ENCODE measurements at places on chromosomes 6 and 20.

GRCh38 chr6:63537201-63537958 lies 34.9 kb upstream of the LOC128125822 start:
- no peak for DNase-seq

- no peak for DNase-seq
Observed at GRCh38 chr6:110446405-110446804, 30.0 kb downstream of the SLC22A16 start.

- no peak for DNase-seq
Observed at GRCh38 chr6:144086959-144087358, 8.4 kb downstream of the SF3B5 start.

DNA sequence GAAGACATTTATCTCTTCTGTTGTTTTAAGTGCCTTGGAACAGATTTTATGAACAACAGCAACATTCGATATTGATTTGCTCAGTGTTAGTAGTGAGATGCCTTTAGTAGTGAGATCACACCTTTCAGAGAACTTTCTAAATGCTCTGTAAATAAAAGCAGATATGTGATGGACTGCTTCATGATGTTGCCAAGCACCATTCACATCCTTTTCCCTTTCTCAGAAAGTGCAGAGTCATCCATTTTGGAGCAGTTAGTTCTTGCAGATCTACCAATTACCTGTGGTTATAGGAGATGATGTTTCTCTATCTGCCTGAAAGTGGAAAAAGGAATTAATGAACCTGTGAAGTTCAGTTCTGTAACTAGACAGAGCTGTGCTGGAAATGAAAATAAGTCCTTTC lies 27.0 kb downstream of the CBFA2T2 start:
- DNase-seq: no peak

DNA sequence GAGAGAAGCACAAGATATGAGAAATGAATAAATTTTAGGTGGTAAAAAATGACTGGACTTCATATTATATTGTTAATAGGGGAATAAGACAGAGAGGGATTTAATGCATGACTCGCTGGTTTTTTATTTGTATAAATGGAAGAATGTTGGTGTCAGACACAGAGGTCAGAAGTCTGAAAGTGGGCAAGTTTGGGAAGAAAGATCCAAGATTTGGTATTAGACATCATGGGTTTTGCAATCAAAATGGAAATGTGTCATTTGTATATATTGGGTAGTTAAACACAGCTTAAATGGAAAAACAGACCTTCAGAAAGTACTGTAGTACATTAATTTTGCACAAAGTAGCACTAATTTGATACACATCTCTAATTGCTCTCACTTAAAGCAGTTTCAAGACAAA lies 96.2 kb downstream of the EYA4 start:
- no peak for DNase-seq

DNA sequence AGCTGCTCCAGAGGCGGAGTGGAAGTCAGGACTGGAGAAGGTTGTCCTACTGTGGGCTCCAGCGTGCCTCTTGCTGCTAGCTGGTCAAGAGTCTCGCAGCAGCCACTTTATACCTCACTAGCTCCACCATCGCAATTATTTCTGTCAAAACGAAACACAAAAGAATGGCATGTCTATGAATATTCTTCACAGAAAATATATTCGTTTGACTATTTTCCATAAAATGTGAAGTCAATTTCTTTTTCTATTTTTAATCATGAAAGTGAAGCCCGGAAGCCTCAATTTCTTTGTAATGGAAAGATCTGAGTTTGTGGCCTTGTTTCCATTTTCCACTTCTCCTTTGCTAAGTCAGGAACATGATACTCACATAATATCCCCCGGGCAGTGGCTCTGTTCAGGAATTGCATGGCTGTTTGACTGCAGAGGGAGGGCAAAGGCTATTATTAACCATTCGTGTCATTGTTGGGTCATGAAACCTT lies 51.7 kb downstream of the DTD1 start:
- DNase-seq: no peak

DNA sequence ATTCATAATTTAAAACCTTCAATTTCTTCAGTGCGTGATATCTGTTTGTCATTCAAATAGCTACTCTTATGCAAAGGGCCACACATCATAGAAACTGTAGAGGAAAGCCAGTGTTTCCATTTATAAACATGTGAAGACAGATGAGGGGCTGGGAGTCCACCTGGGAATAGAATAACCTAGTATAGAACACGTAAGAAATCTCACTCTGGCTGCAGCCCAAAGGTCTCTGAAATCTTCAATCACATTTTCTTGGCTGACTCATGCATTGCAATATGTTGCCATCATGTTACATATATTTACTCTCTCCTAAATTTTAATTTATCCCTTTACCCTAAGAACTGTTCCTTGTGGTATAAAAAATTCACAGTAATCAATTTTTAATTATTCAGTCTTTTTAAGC lies 123.2 kb downstream of the ELOVL4 start:
- DNase-seq: no peak

GRCh38 chr6:154956771-154957522 lies 38.2 kb upstream of the TIAM2 start:
- DNase-seq: no peak

GRCh38 chr20:52722926-52723688 lies 249.1 kb upstream of the TSHZ2 start:
- no peak for DNase-seq

- no peak for DNase-seq
Observed at GRCh38 chr20:11453430-11453829, 464.3 kb upstream of the BTBD3 start.

DNA sequence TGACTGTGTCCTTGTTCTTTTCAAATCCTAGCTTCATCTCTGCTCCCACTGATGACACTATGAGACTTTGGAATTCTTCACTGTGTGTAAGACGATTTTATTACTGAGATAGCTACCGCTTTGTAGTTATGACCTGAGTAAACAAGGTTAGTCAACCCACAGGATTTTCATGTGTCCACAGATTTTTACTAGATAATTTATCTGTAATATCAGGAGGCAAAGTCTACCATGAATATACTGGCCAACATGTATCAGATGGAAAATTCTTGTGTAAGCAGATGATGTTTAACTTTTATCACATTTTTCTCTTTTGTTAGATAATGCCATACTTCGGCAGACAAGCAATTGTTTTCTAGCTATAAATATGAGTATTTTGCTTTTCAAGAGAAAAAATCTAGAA lies 119.8 kb downstream of the SGK1 start:
- no peak for DNase-seq

GRCh38 chr6:51514748-51515402 lies 572.5 kb downstream of the PKHD1 start:
- DNase-seq: no peak

DNA sequence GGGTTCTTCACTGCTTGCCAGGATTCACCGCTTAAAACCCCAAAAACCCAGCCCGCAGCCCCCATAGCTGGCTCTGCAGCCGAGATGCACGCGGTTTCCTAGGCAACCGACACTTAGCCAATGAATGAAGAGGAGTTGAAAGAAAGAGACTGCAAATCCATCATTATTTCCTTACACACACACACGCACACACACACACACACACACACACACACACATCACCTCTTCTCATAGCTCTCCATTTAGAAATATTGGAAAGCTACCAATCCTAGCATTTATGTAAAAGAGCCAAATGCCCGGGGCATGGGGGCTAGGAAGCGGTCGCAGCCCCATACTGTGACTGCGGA lies 3.4 kb upstream of the TUBB2B start:
- no peak for DNase-seq

DNA sequence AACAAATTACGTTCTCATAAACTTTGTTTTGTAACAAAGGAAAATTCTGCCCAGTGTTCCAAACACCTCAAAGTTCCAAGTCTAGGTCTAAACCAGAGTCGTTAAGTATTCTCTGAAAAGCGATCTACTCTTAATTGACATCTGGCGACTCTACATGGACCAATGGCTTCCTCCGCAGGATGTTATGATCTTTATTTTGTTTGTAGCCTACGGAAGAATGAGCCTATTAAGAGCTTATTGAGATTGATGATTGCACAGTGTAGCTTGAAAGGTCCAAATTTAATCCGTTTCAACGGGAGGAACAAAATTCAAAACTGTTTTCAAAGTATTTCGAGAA lies 61.1 kb downstream of the FAM217A start:
- DNase-seq: no peak

- DNase-seq: no peak
Observed at GRCh38 chr6:105664931-105665330, 262.0 kb upstream of the PREP start.

DNA sequence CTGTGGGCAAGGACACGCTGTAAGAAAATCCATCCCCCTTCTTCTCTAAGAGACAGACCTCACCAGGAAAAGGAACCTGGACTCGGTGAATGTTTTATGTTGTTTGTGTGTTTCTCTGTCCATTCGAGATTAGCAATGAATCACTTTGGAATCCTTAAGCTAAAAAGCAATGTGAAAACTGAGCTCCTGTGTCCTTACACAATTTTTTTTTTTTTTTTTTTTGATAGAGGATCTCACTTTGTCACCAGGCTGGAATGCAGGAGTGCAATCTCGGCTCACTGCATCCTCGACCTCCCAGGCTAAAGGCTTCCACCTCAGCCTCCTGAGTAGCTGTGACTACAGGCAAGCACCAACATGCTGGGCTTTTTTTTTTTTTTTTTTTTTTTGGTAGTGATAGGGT lies 32.1 kb downstream of the BFSP1 start:
- DNase-seq: peak; percentile 40

DNA sequence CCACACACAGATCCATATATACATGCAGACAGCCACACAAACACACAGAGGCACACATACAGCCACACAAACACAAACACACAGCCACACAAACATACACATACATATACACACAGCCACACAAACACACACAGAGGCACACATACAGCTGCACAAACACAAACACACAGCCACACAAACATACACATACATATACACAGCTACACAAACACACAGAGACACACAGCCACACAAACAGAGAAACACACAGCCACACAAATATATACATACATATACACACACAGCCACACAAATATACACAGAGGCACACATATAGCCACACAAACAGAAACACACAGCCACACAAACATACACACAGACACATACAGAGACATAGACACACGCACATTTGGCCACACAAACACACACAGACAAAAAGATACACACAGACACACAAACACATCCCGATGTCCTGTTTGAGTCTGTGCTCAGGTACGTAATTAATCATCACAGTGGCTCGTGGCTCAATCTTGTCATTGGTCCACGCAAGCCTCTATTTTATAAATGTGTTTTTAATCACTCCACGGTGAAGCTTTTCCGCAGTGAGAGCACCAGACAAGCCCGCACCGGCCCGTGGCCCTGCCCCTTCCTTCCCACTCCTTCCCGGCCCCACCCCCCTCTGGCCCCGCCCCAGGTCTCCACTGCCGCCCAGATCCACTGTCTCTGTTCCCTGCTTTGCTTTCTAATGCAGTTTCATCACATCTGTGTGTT lies 135.3 kb downstream of the CDH4 start:
- DNase-seq: no peak

- DNase-seq: no peak
Observed at GRCh38 chr20:7984192-7984591, 35.4 kb downstream of the TMX4 start.

- DNase-seq: no peak
Observed at GRCh38 chr6:29758761-29759160, 35.5 kb downstream of the HLA-F start.

DNA sequence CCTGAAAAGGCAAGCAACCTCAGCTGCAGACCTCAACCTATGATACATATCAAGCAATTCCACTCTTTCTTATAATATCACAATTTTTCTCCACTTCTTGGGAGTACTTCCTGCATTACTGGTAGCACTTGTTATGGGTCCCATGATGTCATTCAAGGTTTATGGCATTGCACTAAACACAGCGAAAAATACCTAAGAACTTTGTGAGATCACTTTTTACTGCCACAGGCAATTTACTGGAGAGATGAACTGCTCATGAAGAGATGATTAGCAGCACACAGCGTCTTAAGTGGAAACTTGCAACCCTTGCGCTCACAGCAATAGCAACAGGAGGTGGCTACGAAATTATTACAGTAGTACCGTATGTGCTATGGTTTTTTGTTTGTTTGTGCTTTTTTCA lies 19.3 kb upstream of the RIMS4 start:
- no peak for DNase-seq
